ENCODE measurements at places on chromosomes 13 and 19. TPM values are rescaled to one million over a fixed set of nuclear protein-coding genes. Genes with fewer than 3 reads are reported as not detected.

Gene NLRP5
- polyA plus RNA-seq = not detected

Gene PDCD5
- 183 TPM for polyA plus RNA-seq

Gene ZNF534
- polyA plus RNA-seq = 2.9 TPM

Gene CD209
- not detected for polyA plus RNA-seq

Gene FRY
- polyA plus RNA-seq = 46.6 TPM

Gene EFNA2
- polyA plus RNA-seq = 9.8 TPM

Gene ZNF490
- 6.1 TPM for polyA plus RNA-seq

Gene ZNF625
- 11.6 TPM for polyA plus RNA-seq

Gene C13orf42
- not detected for polyA plus RNA-seq

Gene FLT1
- not detected for polyA plus RNA-seq

Gene SMIM24
- not detected for polyA plus RNA-seq

Gene SPIB
- polyA plus RNA-seq = not detected

Gene TNFRSF19
- polyA plus RNA-seq = 2.3 TPM

Gene SHC2
- polyA plus RNA-seq = 81.2 TPM

Gene POGLUT2
- polyA plus RNA-seq = 31.7 TPM

Gene ZNF865
- polyA plus RNA-seq = 2.1 TPM

Gene DHDH
- polyA plus RNA-seq = 1.4 TPM

Gene GGN
- polyA plus RNA-seq = 0.21 TPM

Gene ZNF256
- polyA plus RNA-seq = 13.4 TPM

Gene MISP3
- 3.7 TPM for polyA plus RNA-seq

Gene PSG2
- not detected for polyA plus RNA-seq

Gene GIPR
- 13.1 TPM for polyA plus RNA-seq

Gene ANKLE1
- polyA plus RNA-seq = 9.3 TPM

Gene PRODH2
- polyA plus RNA-seq = not detected

Gene LSR
- not detected for polyA plus RNA-seq

Gene HS6ST3
- polyA plus RNA-seq = 10.9 TPM

Gene SYNGR4
- not detected for polyA plus RNA-seq

Gene VMAC
- 9.1 TPM for polyA plus RNA-seq

Gene SIGLEC12
- polyA plus RNA-seq = not detected

Gene CDX2
- polyA plus RNA-seq = not detected

Gene SIGLEC9
- not detected for polyA plus RNA-seq

Gene VSIG10L
- polyA plus RNA-seq = 1.5 TPM

Gene LGALS14
- polyA plus RNA-seq = 4.4 TPM

Gene DMKN
- polyA plus RNA-seq = not detected

Gene CRB3
- 0.43 TPM for polyA plus RNA-seq

Gene CLN5
- 25.9 TPM for polyA plus RNA-seq

Gene IGFL3
- not detected for polyA plus RNA-seq

Gene FCAR
- polyA plus RNA-seq = not detected

Gene PEAK3
- polyA plus RNA-seq = not detected

Gene NXNL1
- not detected for polyA plus RNA-seq

Gene DIRAS1
- 39.8 TPM for polyA plus RNA-seq

Gene SPACA4
- not detected for polyA plus RNA-seq

All from neural cell (in vitro differentiated cells).